ENCODE measurements at places on chromosomes 6 and 20. TPM values are rescaled to one million over a fixed set of nuclear protein-coding genes. Genes with fewer than 3 reads are reported as not detected.

CALHM4 gene
- 0.60 TPM for polyA plus RNA-seq

AVP gene
- polyA plus RNA-seq: 2.1 TPM

NKAPL gene
- polyA plus RNA-seq: 1.7 TPM

OVOL2 gene
- 4.1 TPM for polyA plus RNA-seq

DNAH8 gene
- not detected for polyA plus RNA-seq

VSTM2L gene
- 2.8 TPM for polyA plus RNA-seq

EMILIN3 gene
- polyA plus RNA-seq: 0.32 TPM

COL9A1 gene
- 0.19 TPM for polyA plus RNA-seq

CYP39A1 gene
- 8.7 TPM for polyA plus RNA-seq

CLPSL2 gene
- not detected for polyA plus RNA-seq

USP49 gene
- 1.1 TPM for polyA plus RNA-seq

PDE7B gene
- polyA plus RNA-seq: 4.6 TPM

SLC24A3 gene
- polyA plus RNA-seq: 0.86 TPM

CRISP3 gene
- polyA plus RNA-seq: not detected

FUT9 gene
- polyA plus RNA-seq: 0.06 TPM

SLC35B3 gene
- polyA plus RNA-seq: 18.4 TPM

Measured in kidney (tissue), 22 donors.